ENCODE measurements at places on chromosomes 7 and 10.
A peak's percentile ranks its signal among the peaks of the same experiment; 100 is the strongest.

GRCh38 chr7:88500131-88500530, 193.4 kb upstream of the STEAP4 start:
- no peak for DNase-seq

- no peak for DNase-seq
Measured at GRCh38 chr7:132076301-132077035, 499.8 kb downstream of the PLXNA4 start.

- DNase-seq, result no peak
Measured at GRCh38 chr7:105319578-105319977, 69.1 kb downstream of the SRPK2 start.

DNA sequence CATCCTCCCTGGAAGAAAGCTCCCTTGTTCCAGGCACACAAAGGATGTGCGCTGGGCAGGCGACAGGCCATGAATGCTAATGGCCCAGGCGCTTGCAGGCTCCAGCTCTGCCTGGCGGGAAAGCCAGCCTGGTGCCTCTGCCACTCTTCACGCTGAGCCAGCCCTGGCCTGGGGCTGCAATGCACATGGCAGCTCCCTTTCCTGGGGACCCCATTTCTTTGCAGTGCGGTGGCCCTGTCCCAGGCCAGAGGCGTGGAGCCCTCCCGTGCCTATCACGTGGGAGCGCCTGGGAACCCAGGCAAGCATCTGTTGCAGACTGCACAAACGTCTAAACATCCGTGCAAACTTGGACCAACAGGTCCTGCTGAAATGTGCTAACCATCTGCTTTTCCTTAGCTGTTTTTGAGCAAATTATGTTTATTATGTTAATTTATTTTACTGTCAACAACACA, 152.1 kb upstream of the LYZL2 start:
- DNase-seq, result no peak

- peak; percentile 93 for DNase-seq
Measured at GRCh38 chr7:7099584-7100014, 82.7 kb upstream of the C1GALT1 start.

GRCh38 chr10:21831986-21832820, 171.3 kb downstream of the DNAJC1 start:
- DNase-seq, result no peak

DNA sequence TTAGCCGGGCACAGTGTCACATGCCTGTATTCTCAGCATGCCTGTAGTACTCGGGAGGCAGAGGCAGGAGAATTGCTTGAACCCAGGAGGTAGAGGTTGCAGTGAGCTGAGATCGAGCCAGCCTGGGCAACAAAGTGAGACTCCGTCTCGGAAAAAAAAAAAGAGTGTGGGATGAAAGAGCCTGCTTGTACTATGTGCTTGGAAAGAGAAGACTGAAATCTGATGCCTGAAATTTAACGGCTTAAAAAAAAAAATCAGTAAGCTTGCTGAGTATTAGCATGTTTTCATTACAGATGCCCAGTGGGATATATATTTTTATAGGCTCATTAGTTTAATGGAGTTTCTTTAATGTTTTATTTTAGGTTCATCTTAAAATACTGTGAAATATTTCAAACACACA, 4.2 kb downstream of the NT5C2 start:
- no peak for DNase-seq

DNA sequence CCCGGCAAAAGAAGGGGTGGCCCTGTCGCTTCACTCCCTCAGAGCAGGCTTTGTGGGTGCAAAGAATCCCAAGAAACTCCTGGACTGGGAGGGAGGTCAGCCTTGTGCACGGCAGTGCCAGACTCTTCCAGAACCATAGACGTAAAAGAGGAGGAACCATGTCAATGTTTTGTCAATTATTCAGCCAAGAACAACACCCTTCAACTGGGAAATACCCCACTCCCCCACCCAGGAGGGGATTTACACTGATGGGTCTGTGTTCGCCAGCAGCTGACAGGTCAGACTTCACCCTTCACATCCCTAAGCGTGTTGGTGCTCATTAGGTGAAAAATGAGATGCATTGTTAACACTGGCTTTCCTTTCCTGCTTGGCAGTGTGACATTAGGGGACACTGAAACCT, 116.8 kb upstream of the BMPER start:
- DNase-seq, result no peak

GRCh38 chr7:51430480-51431086, 114.0 kb upstream of the COBL start:
- no peak for DNase-seq

DNA sequence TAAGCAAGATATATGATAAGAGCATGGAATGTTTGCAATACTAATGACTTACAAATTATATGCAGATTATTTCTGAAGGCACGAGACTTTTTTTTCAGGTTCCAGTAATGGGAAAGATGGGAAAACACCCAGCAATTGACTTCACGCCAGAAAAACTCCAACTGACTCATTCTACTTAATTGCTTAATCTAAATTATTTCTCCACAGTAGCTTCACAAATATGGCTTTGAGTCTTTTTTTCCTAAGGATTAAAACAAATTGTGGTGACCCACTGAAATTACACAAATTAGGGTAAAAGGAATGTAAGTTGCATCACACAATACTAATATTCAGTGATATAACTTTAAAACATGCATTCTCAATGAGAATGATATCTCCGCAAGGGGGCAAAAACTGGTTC, 138.7 kb downstream of the GNAI1 start:
- DNase-seq, result no peak

GRCh38 chr10:114306116-114306973, 67.3 kb downstream of the VWA2 start:
- DNase-seq, result no peak

- no peak for DNase-seq
Measured at GRCh38 chr10:53898532-53898931, 902.5 kb downstream of the PCDH15 start.

GRCh38 chr7:93146472-93147141, 1.6 kb downstream of the SAMD9L start:
- DNase-seq, result no peak

DNA sequence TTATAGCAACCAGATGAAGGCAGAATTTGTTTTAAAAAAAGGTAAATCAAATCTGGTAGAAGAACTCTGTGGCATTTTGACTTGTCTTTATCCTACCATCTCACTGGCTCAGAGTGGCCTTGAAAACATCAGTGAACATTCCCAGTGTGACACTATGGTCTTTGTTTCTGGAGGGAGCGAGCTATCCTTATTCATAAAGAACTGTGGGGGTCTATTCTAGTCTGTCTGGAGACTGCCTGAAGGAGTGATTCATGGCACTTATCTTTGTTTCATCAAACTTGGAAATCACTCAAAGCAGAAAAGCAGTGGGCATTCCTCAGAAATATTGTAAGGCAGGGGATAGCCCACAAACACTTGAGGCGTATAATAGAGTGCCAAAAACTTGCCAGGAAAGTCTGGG, 719.1 kb downstream of the PCDH15 start:
- no peak for DNase-seq

DNA sequence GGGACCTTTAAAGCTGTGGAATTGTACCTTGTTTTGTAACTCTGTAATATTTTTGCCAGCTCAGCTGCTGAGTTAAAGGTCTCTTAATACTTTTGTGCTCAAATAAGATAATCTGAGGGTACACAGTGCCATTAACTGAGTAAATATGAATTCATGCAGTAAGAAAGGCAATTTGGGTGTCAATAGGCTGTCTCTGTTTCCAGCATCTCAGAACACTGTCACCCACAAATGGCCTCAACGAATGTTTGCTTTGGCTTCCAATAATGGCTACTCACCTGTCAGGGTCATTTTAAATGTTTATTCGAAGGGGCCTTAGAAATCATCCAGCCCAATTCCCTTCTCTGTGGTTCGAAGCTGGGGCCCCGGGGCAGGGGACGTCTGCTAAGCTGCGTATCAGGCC, 225.4 kb downstream of the ZMYND11 start:
- no peak for DNase-seq

DNA sequence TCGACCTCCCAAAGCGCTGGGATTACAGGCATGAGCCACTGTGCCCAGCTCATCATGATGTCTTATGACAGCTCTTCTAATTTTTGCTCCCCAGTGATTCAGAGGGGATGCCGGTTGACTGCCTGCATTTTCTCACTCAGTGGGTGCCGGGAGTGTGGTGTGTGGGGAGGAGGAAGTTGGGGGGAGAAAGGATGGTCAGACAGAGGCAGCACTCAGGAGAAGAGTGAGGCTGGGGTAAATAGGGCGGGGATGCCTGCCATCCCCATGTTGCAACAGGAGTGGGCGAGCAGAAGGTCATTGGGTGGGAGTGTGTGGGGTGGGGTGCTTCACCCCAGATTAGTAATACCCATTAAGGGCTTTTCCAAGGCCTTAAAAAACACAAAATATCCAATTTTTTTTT, 3.5 kb upstream of the CCL24 start:
- DNase-seq, result no peak

DNA sequence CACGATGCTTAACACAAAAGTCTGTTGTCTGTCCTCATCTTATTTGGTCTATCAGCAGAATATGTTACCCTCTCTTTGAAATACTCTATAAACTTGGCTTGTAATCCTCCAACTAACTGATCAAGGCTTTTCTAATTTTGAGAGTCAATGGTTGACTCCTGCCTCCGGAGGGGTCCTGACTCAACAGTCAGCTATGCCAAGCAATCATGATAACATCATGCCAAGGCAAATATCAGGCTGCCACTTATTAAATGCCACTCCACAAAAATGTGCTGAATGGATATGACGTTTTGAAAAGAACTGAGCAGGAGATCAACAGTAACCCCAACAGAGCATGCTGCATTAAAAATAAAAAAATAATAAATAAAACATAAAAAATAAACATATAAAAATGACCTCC, 116.1 kb downstream of the PARD3 start:
- DNase-seq, result no peak

GRCh38 chr10:59382831-59383295, 20.5 kb upstream of the FAM13C start:
- DNase-seq, result no peak

GRCh38 chr10:102632394-102633111, 11.7 kb upstream of the TRIM8 start:
- no peak for DNase-seq

GRCh38 chr10:33129141-33129995, 171.3 kb upstream of the ITGB1 start:
- DNase-seq, result no peak

DNA sequence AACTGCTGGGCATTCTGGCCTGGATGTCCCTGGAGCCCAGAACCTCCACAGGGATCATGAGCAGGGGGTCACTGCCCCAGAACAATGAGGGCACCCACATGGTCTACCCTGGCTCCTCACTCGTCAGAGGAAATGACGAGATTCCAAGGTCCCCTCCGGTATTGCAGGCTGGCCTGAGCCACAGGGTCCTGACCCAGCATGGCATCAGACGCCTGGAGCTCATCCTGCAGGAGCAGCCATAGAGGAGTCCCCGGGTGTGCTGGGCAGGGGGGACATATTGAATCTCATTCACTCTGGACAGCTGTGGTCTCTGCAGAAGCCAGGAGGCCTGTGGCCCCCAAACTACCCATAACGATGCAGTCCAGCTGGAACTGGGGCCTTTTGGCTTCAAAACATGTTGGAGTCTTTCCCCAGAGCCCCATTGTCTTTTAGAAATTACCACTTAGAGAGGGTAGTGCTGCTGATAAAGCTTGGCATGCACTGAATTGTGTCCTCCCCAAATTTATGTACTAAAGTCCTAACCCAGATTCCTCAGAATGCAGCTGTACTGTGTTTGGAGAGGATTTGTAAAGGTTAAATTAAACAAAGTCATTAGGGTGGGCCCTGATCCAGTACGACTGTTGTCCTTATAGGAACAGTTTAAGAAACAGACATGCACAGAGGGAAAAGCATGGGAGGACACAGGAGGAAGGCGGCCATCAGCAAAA, 27.7 kb downstream of the ANXA8 start:
- peak; percentile 73 for DNase-seq

DNA sequence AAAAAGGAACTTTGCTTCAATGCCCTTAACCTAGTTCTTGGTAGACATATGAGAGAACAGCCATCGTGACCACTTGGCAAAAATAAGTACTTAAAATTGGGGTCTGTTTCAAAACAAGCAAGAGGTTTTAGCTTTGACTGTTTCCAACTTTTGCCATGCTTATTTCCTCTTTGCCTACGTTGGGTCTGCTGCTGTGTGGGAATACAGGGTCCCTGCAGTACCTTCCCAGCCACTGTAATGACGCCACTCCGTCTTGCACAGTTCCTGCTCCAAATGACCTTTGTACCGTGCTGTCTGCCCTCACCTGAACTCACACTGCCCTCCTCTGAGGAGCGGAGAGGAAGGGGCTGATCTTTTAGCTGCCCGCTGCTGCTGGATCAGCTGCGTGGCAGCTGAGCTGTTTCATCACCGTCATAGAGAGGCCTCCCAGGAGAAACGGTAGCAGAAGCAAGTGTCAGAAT, 133.1 kb downstream of the MAPK8 start:
- DNase-seq, result no peak

DNA sequence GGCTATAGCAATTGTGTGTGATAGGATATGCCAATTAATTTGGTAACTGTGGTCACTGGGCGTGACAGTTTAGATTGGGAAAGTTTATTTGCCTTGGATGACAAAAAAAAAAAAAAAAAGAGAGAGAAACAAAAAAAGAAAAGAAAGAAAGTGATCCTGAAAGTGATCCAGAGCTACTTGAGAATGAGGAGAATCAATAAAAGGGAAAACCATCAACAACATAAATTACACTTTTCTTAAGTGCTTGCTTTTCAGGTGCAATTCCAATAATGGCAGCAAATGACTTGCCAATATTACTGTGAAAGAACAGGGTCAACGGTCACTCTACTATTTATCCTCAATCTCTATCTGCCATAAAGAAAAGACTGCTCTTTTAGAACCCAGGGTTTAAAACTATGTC, 191.8 kb upstream of the SEMA3C start:
- DNase-seq, result no peak

DNA sequence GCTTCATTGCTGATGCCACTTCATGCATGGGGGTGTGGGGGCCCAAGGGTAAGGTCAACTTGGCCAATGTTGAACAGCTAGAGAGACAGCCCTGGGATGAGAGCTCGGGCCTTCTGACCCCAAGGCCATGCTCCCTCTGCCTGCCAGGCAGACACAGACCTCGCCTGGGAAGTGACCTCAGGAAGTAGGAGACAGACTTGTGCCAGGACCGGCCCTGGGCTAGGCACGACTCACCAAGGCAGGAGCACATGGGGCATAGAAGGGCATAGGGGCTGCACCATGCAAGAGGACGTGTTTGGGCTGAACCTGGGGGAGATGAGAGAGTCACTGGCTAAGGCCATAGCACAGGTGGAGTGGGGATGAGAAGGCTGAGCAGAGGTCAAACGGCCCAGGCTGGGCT, 27.1 kb downstream of the ZCCHC24 start:
- no peak for DNase-seq

- no peak for DNase-seq
Measured at GRCh38 chr10:68562661-68563570, 2.8 kb downstream of the TET1 start.

- no peak for DNase-seq
Measured at GRCh38 chr7:76292213-76292573, 10.3 kb upstream of the HSPB1 start.

All from osteocyte (in vitro differentiated cells).